Dermis blood vessel endothelial cell (primary cell): ENCODE measurements at places on chromosomes 16 and 17. TPM values are rescaled to one million over a fixed set of nuclear protein-coding genes. Genes with fewer than 3 reads are reported as not detected.

Gene NHLRC4
- 1.9 and 2.7 TPM in 2 replicates for total RNA-seq

Gene CLDN6
- not detected in 2 replicates for total RNA-seq

Gene ATP2C2
- not detected in 2 replicates for total RNA-seq

Gene TRPV3
- total RNA-seq: not detected in 2 replicates

Gene CES5A
- total RNA-seq: not detected in 2 replicates

Gene GPR179
- not detected in 2 replicates for total RNA-seq

Gene CDK5RAP3
- total RNA-seq: 48.0 and 76.6 TPM in 2 replicates

Gene TP53TG3C
- not detected in 2 replicates for total RNA-seq

Gene AIPL1
- not detected in 2 replicates for total RNA-seq

Gene KRT24
- not detected in 2 replicates for total RNA-seq

Gene TERB1
- total RNA-seq: 0.17 TPM in 1 of 2 replicates, not detected in the other

Gene CTRB2
- total RNA-seq: not detected in 2 replicates

Gene KIF18B
- 1.4 and 7.3 TPM in 2 replicates for total RNA-seq

Gene KRTAP1-5
- not detected in 2 replicates for total RNA-seq

Gene CDH1
- under 0.01 and 0.17 TPM in 2 replicates for total RNA-seq

Gene CES4A
- 1.4 and 1.7 TPM in 2 replicates for total RNA-seq

Gene KCNG4
- total RNA-seq: not detected in 2 replicates

Gene KRT222
- total RNA-seq: 0.34 and 0.79 TPM in 2 replicates

Gene HSF4
- 0.65 and 2.0 TPM in 2 replicates for total RNA-seq

Gene FA2H
- not detected in 2 replicates for total RNA-seq

Gene NPIPA2
- total RNA-seq: 0.17 and 0.28 TPM in 2 replicates
